Pons (tissue), 1 donor: ENCODE measurements at places on chromosomes 5 and 9.

DNA sequence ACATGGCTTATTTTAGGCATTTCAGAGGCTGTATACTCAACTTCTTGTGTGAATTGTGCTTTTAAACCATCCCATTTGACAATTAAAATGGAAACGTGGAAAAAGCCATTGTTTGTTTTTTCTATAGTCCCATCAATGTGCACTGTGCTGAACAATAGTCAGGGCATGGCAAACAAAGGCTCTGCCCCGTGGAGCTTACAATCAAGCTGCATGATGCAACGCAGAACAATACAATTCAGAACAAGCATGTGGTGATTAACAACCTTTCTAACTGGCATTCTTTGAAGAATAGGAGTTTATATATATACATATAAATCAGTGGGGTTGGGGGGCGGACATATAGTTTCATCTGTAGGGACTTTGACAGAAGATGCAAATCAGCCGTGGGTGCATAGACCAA is 2125.4 kb upstream of the WWC1 start:
- DNase-seq = peak; percentile 27

GRCh38 chr9:93963969-93964368 is 8.8 kb upstream of the BARX1 start:
- no peak for DNase-seq

- no peak for DNase-seq
These were observed 242.4 kb downstream of the EFNA5 start for GRCh38 chr5:107428303-107428813.

GRCh38 chr5:33317271-33317670 is 123.5 kb upstream of the TARS1 start:
- DNase-seq = no peak

DNA sequence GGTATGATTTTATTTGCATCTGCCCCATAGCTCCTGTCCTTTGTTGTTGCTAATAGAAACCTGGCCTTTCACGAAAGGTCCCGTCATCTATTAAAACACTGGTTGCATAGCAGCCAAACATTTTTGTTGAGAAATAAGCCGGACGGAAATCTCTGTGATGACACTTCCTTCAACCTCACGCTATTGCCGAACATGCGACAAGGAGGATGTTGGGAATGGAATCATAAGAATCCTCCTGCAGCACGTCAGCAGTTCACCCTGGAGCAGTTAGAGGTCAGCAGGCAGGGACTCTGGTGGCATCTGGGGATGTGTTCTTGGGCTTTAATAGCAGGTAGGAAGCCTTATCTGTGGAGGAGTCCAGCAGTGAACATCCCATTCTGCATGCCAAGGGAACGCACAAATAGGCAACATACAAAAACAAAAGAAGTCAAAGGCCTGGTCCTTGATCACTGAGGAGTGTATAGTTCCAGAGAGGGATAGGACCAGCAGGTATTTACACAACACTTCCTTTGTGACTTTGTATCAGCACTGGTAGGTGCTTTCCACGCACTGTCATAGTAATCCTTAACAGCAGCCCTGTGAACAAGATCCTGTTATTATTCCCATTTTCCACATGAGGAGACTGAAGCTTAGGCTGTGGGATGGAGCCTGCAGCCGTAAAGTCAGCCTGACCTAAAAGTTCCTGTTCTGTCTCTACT is 33.4 kb downstream of the ARHGAP26 start:
- peak; percentile 54 for DNase-seq

DNA sequence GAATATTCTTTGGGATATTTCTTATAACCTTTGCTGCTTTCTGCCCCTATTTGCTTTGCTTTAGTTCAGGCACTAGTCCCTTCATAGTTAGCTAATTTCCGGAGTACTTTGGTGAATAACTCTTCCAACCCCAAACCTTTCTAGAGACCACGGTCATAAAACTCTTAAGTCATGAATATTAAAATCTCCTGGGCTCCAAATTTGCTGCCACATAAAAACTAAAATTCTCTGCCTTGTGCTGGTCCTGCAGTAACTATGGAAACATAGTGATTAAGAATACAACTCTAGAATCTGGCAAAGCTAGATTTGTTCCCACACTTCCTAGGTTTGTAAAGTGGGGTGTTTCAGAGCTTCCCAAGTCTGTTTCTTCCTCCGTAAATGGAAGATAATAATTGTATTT is 10.0 kb upstream of the ACTBL2 start:
- DNase-seq = no peak

DNA sequence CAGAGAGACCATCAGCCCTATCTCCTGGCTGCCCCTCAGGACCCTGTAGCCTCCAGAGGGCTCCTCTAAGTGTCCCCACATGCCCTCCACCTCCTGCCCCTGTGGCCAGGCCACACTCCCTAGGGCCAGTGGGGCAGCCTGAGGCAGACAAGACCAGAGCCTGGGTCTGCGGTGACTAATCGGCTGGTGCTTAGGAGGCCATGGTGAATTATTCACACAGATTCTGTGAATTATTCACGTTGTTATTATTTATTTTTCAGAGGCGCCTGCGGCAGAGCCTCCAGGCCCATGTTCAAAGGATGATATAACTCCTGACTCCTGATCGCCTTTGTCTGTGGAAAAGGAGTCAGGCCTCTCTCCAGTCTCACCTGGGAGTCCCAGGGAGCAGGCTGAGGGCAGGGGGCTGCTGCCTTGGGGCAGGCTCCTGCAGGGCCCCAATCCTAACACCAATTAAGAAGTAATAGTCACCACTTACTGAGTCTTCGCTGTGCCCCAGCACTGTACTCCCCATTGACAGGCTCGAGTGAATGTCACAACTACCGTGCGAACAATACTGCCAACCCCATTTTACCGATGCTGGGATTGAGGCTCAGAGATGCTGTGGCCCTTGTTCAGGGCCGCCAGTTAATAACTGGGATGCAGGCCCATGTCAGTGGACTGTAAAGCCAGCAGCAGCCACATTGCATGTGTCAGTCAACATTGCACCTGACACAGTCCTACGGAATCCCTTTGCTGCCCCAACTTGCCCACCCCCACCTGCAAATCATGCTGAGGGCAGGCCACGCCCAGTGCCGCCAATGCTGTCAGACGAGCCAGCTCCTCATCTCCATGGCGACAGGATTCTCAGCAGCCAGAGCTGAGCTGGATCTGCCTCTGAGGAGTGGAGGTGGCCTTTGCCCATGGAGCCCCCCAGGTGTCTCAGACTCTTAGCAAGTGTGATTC is 94.9 kb downstream of the PCDH1 start:
- no peak for DNase-seq

DNA sequence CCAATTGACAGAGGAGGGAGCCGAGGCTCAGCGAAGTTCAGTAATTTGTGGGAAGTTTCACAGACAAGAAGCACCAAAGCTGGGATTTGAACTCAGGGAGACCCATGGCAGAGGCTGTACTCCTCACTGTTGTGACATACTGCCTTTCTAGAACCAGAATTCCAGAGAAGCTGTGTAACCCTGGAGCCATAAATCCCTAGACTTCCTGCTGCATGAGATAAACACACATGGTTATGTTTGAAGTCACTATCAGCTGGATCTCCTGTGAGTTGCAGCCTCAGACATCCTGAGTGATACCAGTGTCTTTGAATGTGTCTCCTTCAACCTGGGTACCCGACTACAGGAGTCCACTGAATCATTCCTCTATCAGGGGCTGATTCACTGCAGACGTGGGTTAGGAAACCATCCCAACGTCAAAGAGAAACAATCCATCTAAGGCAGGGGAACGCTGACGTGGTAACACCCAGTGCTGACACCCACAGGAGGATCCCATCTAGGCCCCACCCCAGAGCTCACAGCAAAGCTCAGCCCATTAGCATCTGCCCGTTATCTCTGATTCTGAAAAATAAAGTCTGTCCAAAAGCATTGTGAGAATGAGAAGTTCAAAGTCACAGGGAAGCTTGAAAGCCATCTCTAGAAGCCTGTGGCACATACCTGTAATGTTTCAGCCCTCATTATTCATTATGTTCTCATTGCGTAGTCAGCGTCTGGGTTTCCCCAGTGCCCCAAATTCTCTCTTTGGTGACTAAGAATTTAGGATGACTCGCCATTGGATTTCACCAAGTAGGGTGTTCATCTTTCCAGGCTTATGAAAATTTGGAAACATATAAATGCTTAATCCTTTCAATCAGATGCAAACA is 36.3 kb upstream of the BASP1 start:
- no peak for DNase-seq

- no peak for DNase-seq
These were observed 1791.8 kb upstream of the WWC1 start for GRCh38 chr5:166499447-166500240.

GRCh38 chr9:19050637-19051591 is 1.7 kb downstream of the RRAGA start:
- no peak for DNase-seq

GRCh38 chr5:54073131-54073530 is 237.2 kb downstream of the ARL15 start:
- no peak for DNase-seq

DNA sequence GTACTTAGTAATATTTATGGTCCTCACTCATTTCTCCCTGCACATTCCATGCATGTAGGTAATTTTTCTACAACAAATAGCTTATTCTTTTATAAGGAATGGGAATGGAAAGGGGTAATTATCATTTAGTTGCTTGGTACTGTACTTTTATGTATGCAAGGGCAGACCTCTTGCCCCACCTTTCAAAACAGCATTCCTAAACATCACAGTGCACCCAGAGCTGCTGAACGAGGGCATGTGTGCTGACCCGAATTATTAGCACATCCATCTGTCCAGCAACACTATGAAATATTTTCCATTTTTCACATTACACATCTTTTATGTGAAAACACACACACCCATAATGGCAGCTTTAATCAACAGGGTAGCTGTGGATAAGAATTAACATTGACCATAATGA is 228.6 kb upstream of the ARRDC3 start:
- no peak for DNase-seq

DNA sequence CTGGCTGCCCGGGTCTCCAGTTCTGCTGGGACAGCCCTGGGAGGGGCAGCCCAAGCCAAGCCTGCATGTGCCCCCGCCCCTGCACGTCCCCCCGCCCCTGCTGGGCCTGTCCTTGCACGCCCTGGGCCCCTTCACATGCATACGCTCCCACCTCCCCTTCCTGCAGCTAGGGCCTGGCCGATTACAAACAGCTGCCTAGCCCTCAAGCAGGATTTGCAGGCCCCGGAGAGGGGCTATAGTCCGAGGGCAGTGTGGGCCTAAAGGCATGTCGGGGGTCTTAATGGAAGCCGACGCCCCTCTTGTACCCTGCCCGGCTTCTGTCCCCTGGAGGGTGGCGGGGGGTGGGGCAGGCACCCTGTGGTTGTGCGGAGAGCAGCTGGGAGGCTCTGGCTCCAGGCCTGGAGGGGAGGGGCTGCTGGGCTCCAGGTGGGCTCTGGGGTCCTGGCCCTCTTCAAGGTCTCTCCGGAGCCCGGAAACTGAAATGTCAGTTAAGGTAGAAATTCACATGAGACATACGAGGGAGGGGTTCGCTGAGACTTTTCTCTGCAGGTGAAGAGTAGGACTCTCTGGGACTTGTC is 16.9 kb downstream of the COL5A1 start:
- DNase-seq = no peak

DNA sequence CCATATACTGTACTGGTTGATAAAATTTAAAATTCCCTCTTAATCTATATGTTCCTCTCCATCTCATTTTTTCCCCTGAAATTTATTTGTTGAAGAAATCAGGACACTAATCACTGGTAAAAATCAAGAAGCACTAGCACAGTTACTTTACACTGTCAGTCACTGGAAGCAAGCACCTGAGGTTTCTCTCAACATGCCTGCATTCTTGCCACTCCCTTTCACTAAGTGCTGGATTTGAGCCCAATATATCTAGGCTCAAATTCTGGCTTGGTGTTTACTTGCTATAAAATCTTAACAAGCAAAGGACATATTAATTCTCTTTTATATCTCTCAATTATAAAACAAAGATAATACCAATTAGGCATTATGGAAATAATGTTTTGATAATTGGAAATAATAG is 58.6 kb downstream of the DIAPH1 start:
- DNase-seq = peak; percentile 61

GRCh38 chr5:32285510-32286138 is 27.1 kb downstream of the MTMR12 start:
- no peak for DNase-seq

DNA sequence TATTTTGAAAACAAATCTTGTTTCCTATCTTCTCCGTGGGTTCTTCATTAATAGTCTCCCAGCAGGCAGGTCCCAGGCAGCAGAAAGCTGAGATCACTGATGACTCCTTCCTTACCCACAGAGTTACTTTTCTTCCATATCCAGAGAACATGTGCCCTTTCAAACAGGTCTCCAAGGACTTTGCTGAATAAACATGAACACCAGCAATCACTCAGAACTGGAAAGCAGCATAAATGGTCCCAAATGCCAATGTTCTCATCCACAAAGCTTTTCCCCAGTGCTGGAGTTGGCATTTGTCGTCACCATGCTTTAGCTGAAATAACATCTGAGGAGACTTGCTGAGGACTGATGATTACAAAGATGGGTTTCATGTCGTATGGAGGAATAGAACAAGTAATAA is 134.0 kb downstream of the YIPF5 start:
- no peak for DNase-seq

DNA sequence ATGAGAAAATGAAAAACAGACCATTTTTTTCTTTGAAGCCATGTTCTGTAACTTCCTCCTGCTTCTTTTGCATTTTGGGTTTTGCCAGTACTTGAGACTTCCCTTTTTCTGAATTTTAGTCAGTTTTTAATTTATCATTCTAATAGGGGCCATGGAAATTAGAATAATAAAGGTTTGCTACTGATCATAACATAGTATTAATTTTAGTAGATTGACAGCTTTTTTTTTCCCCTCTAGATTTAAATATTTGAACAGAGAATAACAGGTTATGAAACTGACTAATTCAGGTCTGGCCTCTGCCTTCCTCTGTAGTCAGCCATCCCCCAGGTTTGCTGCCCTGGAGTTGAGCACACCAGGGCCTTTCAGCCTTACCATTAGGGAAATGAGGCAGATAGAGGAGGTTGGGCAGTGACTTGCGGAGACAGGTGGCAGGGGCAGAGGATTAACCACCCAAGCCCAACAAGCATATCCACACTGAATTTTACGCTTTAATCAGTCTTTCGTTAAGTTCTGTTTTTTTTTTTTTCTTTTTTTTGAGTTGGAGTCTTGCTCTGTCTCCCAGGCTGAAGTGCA is 80.1 kb upstream of the TNFAIP8 start:
- no peak for DNase-seq

- no peak for DNase-seq
These were observed at the start of gene IL7R for GRCh38 chr5:35856765-35857351. TSS of gene IL7R (plus strand) at chr5:35856891. CDS start at chr5:35856978, 87 bp downstream.

- DNase-seq = peak; percentile 89
These were observed at the start of gene CDC42SE2 for GRCh38 chr5:131263648-131264450. TSS of gene CDC42SE2 (plus strand) at chr5:131264053. CDS start at chr5:131359494, 95,441 bp downstream.

DNA sequence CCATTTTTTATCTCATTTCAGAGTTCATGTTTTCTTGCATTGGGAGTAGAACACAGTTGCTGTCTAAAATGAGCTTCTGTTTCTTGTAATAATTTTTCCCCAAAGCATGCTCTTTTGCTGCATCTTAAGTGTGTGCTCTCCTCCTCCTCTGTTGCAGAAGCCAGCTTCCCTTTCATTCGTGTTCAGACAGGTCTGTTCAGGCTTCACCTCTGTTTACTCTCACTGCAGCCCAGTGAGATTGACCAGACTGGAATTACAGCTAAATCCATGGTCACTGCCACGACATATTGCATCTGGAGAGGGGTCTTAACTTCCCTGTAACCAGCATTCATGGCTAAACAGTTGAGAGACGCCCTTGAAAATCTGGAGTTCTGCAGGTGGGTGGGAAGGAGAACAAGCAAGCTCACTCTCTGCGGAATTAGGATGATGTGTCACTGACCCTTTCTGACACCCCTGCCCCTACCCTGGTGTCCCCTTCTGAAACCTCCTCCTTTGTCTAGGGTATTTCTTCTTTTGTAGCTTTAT is 223.2 kb downstream of the FSTL4 start:
- no peak for DNase-seq

GRCh38 chr5:110853267-110853666 is 114.5 kb downstream of the SLC25A46 start:
- no peak for DNase-seq
